ENCODE measurements at places on chromosomes 6 and 20.

DNA sequence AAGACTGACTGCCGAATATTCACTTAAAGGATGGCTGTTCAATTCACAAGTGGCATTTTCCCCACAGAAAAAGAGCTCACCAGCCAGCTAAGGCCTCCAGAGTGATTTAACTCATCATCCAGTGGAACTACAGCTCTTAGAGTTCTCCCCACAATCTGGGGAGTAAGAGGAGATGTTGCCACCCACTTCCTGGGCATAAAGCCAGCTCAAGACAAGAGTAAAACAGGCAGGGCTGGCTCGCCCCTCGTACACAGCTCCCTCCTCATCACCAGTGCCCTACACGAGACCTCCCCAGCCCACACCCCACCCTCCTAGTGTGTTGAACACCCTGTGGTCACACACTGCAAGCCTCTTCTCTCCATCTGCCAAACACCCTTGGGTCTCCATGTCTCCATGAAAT lies 47.2 kb upstream of the IPCEF1 start:
- no peak for DNase-seq

DNA sequence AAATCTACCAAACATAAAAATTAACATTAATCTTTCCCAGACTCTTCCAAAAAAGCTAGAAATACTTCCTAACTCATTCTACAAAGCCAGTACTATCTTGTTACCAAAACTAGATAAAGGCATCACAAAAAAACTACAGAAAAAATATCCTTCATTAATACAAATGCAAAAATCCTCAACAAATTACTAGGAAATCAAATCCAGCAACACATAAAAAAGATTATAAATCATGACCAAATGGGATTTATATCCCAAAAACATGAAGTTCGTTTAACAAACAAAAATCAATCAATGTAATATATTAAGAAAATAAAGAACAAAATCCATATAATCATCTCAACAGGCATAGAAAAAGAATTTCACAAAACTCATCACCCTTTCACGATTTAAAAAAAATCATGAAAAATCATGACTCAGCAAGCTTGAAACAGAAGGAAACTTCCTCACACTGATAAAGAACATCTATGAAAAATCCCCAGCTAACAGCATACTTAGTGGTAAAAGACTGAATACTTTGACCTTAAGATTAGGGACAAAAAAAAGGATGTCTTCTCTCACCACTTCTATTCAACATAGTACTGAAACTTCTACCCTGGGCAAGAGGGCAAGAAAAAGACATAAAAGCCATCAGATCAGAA lies 43.2 kb downstream of the RANBP9 start:
- no peak for DNase-seq

- DNase-seq = no peak
Observed at GRCh38 chr6:88823998-88824397, 139.4 kb downstream of the RNGTT start.

- DNase-seq = no peak
Observed at GRCh38 chr6:1062786-1063545, 248.9 kb upstream of the FOXQ1 start.
